ENCODE measurements at places on chromosomes 16 and 17. TPM values are rescaled to one million over a fixed set of nuclear protein-coding genes. Genes with fewer than 3 reads are reported as not detected.

Gene CRISPLD2
- 36.1 TPM for total RNA-seq

DNA sequence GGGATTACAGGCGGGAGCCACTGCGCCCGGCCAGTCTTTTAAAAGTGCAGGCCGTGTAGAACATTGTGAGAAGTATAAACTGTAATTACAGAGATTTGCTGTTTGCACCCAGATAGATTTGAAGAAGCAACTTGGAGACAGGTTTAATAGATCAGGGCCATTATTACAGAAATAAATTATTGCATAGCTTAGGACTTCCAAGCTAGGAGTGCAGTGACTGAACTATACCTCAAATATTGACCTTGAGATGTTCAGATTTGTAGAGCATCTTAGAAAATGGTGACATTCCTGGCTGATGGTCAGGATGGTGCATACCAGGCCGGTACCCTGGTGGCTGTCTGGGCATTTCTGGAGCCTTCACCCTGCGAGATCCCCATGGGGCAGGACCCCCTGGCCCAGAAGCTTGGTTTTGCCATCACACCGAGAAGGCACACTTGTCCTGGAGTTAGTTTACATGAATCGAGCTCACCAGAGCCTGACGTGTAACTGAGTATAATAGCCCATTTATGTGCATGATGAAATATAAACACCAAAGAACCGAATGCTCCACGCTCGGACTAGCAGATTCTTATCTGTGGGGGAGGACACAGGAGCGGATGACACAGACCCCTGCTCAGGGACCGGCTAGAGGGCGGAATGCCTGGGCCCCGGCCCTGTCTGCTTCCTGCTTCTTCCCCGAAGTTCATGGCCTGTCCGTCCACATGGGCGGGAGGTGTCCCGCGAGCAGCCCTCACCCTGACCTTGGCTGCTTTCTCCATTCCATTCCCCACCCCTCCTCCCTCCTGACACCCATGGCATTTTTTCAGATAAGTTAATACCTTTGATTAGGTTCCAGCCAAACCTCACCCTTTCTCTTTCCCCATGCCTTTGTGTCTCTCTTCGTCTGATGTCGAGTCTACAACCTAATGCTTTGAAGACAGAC is 32.1 kb downstream of the CCDC40 start:
- DNase-seq: peak; percentile 64

Gene UNC45B
- total RNA-seq: 133 TPM

Gene CCDC154
- total RNA-seq: 1.1 TPM

DNA sequence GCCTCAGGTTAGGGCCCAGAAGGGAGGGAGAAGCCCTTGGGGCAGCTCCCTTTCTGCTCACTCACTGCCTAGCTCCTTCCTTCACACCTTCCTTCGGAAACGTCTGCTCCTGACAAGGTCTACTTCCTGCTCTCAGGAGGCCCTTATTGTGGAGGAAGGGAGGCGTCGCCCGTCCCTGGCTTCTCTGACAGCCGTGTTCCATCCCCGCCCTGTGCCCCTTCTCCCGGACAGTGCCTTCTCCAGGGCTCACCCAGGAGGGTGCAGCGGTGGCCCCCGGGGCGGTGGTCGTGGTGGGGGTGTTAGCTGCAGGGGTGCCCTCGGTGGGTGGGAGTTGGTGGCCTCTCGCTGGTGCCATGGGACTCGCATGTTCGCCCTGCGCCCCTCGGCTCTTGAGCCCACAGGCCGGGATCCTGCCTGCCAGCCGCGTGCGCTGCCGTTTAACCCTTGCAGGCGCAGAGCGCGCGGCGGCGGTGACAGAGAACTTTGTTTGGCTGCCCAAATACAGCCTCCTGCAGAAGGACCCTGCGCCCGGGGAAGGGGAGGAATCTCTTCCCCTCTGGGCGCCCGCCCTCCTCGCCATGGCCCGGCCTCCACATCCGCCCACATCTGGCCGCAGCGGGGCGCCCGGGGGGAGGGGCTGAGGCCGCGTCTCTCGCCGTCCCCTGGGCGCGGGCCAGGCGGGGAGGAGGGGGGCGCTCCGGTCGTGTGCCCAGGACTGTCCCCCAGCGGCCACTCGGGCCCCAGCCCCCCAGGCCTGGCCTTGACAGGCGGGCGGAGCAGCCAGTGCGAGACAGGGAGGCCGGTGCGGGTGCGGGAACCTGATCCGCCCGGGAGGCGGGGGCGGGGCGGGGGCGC is 231.9 kb downstream of the SEC14L1 start:
- peak; percentile 88 for DNase-seq

Gene KRT9
- not detected for total RNA-seq

Gene PIK3R5
- total RNA-seq: 6.3 TPM

Gene TMC7
- 0.85 TPM for total RNA-seq

Gene ABCC11
- total RNA-seq: not detected

Gene MT4
- not detected for total RNA-seq

Gene TUBB3
- total RNA-seq: 3.9 TPM

GRCh38 chr16:84582958-84583516 is 34.8 kb downstream of the COTL1 start:
- DNase-seq: no peak

- no peak for DNase-seq
Measured at GRCh38 chr17:80899402-80900268, 92.0 kb upstream of the CHMP6 start.

Gene ZNF263
- 19.2 TPM for total RNA-seq

- no peak for DNase-seq
Measured at GRCh38 chr16:65878347-65878746, 488.1 kb upstream of the CDH5 start.

- DNase-seq: peak; percentile 90
Measured at GRCh38 chr16:89395150-89396142, 94.9 kb downstream of the ANKRD11 start.

Gene SCN4A
- 1.0 TPM for total RNA-seq

Gene KRT14
- total RNA-seq: 0.58 TPM

- DNase-seq: no peak
Measured at GRCh38 chr17:12421646-12422306, 243.9 kb upstream of the MYOCD start.

Measured in left cardiac atrium (tissue), 4 donors.